ENCODE measurements at places on chromosomes 11 and 22. TPM values are rescaled to one million over a fixed set of nuclear protein-coding genes. Genes with fewer than 3 reads are reported as not detected.

- DNase-seq: peak; percentile 68
Observed at GRCh38 chr22:50207383-50208140, 6.8 kb downstream of the SELENOO start.

GRCh38 chr11:67410369-67410831 lies 5.1 kb upstream of the CARNS1 start:
- DNase-seq: no peak

DNA sequence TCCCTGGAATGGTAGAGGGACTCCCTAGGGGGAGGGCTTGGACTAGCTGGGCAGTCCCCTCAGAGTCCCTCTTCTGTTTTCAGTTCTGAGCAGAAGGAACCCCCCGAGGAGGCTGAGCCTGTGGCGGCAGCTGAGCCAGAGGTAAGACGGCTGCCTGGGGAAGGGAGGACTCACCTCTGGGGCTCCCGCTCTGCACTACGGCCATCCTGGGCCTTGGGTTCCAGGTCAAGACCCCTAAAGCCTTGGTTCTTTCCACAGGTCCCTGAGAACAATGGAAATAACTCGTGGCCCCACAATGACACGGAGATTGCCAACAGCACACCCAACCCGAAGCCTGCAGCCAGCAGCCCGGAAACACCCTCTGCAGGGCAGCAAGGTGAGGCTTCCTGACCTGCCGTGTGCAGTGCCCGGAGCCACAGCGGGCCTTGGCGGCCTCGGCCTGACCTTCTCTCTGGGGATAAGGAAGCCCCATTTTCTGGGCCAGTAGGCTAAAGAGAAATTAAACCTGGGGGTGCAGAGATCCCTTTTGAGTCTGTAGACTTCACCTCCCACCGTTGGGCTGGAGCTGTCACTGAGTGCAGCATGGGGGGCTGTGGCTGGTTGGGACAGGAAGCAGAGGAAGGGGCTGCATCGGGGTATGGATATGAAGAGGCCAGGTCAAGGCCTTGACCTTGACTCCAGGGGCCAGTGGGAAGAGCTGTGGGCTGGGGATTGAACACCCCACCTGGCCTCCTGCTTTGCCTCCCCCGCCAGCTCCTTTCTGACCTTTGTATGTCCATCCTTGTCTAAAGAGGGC lies 15.0 kb downstream of the INCENP start:
- DNase-seq: no peak

DNA sequence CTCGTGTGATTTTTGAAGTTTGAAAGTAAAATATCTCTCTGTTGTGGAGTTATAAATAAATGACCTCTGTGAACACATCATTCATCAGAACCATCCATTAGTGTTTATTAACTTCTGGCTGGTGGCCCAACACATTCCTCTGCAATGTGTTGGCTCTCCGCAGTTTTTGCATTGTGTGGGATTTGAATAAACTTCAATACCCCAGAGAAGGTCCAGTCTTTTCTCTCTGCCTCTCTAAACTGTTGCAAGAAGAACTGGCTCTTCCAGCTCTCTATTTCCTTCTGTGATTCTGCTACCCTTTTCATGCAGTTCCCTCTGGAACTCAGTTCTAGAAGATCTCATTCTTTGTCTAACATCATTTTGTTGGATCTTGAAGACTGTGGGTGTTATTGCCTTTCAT lies 125.0 kb upstream of the ARHGAP42 start:
- no peak for DNase-seq

DNA sequence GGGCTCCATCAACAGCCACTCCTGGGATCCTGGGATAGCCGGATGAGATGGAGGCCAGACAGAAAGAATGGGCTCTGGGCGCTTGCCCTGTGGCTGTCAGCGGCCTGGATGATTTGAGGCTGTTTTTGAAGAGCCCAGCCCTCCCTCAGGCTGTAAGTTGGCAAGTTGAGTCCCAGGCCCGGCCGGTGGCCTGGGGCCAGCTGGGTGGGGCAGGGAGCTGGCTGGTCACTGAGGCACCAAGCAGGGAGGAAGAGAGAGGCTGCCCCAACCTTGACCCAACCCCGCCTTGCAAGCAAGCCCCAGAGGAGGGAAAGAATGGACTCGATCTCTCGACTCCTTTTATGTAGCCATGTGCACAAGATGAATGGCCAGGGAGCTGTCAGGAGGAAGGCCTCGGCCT lies 34.9 kb downstream of the RIBC2 start:
- no peak for DNase-seq

DNA sequence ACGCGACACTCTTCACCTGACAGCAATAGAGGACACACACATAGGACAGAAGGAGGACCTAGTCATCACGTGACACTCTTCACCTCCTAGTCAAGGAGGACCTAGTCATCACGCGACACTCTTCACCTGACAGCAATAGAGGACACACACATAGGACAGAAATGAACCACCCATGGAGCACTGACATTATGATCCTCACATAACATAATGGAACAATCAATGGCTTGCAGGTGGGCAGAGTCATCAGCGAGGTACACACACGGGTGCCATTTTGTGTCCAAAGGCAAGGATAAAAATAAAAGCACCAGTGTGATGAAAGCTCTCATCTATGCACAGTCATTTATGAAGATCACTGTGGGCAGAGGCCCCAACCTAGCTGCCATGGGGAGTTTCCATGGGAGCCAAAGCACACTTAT lies 354.7 kb downstream of the LARGE1 start:
- DNase-seq: no peak

- DNase-seq: no peak
Observed at GRCh38 chr11:131595797-131596196, 225.4 kb downstream of the NTM start.

DNA sequence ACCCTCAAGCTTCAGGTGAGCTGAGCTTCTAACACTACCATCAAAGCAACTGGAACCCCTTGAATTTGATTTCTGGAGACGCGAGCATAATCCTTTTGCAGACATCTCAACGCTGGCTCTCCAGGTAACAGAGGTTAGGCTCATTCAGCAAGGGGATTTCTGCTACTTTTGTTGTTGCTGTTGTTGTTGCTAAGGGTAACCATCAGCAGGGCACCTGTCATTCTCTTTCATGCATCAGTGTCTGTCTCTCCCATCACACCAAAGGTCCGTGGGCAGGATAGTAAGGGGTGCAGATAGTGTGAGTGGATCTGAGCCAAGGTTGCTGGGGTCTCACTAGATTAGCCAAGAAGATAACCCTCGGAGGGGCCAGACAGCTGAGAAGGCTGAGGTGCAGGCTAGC lies 90.3 kb downstream of the TP53I11 start:
- no peak for DNase-seq

DNA sequence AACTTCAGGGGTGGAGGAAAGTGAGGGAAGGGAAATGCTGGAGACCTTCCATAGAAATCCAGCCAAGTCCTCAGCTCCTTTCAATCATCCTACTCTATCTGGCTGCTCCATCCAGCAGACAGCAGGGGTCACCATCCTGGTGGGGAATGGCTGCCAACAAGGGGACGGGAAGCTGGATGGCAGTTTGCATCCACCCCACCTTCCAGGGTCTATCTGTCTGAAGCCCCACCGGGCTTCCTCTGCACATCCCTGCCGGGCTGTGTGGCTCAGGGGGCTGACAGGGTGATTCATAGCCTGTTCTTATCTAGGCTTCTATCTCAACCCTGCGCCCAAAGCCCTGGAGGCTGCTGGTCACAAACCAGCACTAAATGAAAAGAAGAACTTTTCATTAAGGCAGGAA lies 1.1 kb downstream of the SYTL2 start:
- DNase-seq: peak; percentile 17

DNA sequence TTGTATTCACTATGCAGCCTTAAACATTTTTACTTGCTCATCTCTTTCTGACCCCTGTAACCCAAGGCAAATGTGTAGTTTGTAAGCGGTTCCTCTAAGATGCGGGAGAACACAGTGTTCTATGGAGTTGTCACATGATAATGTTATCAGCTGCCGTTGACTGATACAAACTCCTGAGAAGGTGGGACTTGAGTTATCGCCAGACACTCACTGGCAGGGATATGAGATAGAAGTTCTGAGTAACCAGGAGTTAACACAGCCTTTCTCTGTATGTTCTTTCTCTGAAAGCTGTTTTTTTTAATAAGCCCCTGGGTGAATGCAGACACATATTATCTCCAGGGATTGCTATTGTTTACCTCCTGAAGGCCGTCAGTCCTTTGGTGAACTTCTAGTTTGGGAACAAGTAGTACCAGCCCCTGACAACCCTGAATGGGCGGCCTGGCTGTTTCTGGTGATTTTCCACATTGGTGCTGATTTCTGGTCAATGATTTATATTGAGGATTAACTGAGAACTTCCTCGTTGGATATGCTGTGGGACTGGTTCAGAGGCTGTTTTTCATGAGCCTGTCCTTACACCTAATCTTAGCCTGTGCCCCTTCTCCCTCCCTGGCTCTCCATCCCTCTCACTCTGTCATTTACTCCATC lies 155.3 kb upstream of the RASSF10 start:
- no peak for DNase-seq

- DNase-seq: no peak
Observed at GRCh38 chr11:48880021-48880441, 103.7 kb downstream of the TRIM51G start.

- no peak for DNase-seq
Observed at GRCh38 chr22:46392137-46392844, 56.8 kb downstream of the TRMU start.

DNA sequence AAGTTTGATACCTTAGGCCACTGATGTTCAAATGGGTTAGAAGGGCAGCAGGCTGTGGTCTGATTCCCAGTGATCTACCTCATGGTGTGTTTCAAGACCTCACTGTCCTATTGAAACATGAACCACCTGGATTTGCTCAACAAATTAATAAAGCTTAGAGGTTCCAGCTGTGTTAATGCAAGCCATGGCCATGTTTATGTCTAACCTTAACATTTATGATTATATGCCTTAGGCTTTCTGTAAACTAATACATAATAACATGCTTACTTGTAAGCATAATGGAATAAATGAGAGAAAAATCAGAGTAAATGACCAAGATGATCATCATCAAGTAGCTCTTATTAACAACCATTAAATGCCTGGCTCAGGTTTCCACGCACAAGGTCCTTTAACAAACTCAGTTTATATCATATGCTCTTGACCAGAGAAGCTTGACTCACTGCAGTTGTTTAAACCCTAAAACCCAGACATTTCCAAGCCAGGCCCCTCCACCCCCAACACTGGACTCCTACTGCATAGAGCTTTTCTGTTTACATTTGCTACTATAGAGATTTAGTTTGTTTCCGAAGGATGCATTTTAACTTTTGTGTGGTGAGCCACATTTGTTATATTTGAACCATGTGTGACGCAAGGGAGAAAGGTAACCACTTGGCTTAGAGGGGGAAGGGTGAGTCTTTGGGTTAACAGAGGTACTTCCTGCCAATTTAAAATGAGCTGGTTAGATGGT lies 43.7 kb downstream of the KREMEN1 start:
- DNase-seq: no peak

DNA sequence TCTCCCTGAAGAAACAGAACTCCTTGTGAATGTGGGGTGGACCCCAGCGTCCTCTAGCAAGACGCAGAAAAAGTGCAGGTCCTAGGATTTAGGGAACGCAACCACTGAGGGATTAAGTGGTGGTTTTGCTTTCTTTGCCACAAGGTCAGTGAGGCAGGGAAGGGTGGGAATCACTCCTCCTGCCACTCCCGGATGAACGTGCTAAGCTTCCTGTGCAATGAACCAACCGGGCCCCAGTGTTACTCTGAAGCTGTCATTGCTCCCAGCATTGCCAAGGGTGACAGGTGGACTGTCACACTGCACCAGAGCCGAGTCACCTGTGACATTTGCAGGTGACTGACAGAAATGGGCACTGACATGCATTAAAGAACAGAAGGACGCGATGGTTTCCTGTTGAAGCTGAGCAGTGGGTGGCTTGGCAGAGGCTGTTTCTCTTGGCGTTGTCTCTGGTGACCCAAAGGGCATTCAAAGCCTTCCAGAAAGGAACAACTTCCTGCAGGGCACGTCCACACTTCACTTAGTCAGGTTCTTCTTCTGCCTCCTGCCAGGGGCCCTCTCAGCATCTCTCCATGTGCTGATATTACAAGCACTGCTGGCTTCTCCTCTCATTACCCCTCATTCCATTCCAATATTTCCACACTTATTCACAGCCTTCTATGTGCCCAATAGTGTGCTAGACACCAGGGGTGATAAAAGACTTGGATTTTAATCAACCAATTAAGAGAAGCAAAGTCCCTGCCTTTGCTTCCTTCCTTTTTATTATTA lies 9.7 kb downstream of the KIRREL3 start:
- no peak for DNase-seq

DNA sequence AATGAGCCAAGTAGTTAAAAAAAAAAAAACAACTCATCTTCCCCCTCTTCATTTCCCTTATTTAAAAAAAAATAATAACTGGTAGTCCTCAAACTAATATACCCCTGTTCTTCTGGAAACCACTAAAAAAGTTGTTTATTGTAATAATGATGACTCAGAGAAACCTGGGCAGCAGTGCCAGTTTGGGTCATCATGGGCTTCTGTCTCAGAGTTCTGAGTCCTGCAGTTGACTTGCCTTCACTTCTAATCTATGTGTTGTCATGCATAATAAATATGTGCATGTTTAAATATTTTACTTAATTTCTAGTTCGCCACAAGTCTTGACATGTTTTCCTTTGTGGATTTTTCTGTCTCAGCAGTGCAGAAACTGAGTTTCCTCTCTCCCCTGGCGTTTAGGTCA lies 46.8 kb downstream of the PPP2R1B start:
- no peak for DNase-seq

DNA sequence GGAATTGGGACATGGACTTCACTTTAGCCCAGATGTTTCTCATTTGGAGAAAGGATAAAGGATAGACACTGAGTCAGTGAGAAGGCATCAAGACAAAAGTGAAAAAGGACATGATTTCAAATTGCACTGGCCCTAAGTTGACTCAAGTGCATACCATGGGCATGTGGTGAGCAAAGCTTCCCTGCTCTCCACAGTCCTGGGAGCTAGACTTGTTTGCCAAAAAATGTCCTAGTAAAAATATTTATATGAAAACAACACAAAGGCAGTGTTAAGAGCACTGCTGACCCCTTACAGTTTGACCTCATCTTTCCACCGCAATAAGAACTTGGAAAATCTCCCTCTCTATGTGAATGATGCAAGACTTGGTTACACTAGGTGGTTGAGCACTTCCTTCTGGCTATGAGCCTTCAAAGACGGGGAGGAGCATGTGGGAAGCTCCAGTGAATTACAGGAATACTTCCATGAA lies 46.5 kb upstream of the FIBIN start:
- no peak for DNase-seq

Gene TPBGL
- not detected for total RNA-seq

Gene FAM227A
- total RNA-seq: 0.57 TPM

Gene OR4C11
- total RNA-seq: not detected

Gene OR51B4
- not detected for total RNA-seq

Gene SMTNL1
- total RNA-seq: not detected

Gene OR6T1
- not detected for total RNA-seq

Gene TENM4
- 2.1 TPM for total RNA-seq

Gene C11orf91
- total RNA-seq: not detected

Gene UBQLNL
- 1.3 TPM for total RNA-seq

Gene P2RX3
- not detected for total RNA-seq

Gene CECR2
- 6.6 TPM for total RNA-seq

Gene CCDC157
- 3.6 TPM for total RNA-seq

Data from B cell (primary cell).